Amygdala (tissue), 56 donors: ENCODE measurements at places on chromosomes 7 and 10.

DNA sequence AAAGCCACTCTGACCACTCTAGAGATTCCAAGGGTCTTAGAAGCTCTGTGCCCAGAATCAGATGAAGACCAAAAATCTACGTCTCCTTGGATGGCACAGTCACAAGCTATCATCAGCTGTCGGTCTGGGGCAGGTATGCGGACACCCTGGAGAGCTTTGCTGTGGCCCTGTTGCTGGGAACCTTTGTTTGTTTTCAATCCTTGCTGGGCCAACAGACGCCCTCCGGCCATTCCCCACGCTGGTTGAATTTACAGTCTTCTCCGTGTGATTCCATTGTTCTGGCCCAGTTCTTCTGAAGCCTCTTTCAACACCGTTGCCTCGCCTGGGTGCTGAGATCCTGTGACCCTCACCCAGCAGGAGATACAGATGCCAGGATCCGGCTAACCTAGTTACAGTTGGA is 149.4 kb upstream of the PFKP start:
- DNase-seq = no peak

DNA sequence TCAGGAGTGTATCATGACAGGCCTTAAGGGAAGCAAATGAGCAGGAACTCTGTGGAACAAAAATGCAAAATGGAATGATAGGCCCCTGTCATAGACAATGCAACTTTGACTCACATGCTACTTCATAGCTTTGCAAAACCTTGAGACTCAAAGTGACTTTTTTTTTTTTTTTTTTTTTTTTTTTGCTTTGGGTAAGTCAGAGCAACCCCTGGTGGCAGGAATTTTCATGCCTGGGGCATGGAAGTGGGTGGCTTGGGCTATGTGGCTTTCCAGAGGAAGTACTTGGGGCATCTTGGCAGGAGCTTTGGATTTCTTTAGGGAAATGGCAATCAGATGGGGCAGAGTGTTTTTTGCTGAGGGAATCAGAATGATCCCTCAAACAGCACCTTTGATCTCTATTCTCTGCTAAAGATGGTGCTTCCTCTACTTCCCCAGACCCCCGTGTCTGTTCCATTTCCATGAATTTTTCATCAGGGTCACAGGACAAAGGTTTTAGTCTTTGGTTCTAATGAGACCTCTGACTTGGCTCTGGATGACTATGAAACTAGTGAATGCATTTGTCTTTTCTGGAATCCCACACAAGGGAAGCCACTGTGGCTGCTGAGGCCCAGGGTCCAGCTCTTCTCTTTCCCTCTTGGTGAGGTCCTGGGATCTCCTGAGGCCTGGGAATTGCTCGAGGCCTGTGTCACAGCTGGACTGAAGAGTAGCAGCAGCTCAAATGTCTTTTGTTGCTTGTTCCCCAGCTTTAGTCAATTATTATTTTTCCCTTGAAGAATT is 62.8 kb downstream of the TACC2 start:
- DNase-seq = no peak

- no peak for DNase-seq
These were observed 29.2 kb downstream of the CACNA2D1 start for GRCh38 chr7:82414389-82414788.

DNA sequence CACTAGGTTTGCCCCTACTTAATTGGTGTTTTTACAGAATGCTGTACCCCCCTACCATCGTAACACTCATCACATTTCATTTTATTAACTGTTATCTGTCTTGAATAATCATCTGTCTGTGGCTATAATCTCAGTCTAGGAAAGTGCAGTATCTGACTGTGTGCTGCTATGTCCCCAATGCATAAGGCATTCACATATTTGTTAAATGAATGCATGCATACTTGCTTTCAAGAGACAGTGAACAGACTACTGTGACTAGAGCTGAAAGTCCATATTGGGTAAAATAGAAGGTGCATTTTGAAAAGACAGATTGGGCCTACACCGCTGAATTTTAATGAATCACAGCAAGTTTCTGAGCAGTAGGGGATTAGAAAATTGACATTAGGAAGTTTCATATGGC is 112.3 kb downstream of the ARHGAP12 start:
- no peak for DNase-seq

DNA sequence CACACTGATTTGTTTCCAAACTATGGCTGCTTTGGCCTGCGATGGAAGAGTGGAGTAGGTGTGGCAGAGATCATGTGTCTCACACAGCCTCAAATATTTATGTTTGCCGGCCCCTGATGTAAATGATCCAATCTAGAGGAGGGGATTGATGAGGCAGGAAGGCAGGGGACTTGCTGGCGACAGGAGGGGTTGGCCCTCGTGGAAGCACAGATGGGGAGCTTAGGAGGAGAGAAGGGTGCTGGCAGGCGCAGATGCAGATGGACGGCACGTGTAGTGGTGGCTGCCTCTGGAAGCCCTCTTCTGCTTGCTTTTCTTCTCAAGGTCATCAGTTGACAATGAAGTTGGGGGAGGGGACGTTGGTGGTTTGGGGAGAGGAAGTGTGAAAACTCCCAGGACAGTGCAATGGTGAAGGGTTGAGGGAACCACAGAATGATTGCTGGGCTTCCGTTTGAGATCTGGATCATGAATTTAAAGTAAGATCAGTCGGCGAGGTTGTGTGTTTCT is 15.4 kb downstream of the COL13A1 start:
- DNase-seq = no peak

DNA sequence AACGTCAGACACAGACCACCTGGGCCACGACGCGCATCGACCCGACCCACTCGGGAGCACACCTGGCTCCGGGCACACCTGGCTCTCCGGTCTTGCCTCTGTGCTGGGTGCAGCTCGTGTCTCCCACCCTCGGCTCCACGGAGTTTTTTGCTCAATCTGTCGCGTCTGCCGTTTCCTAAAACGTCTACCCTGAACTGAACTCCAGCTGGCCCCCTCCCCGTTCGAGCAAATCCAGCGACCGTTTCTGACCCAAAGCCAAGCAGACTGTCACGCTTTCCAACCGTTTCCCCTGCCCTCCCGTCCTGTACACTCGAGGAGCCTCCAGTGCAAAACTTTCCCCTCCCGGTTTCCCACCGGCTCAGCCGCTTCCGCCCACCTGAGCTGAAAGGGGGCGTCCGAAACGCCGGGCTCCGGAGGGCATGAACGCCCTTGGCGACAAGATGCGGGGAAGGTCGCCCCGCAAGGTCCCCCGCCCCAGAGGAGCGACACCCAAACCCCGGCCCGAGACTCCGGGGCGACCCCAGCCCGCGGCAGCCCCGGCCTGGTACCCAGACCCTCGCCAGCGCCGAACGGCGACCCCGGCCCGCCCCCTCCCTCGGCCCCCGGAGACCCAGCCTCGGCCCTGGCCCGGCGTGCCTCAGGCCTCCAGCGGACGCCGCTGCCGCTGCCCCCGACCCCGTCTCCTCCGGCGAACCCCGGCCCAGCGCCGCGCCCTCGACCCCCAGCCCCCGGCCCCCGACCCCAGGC is 557 bp downstream of the CYTH3 start:
- DNase-seq = no peak

DNA sequence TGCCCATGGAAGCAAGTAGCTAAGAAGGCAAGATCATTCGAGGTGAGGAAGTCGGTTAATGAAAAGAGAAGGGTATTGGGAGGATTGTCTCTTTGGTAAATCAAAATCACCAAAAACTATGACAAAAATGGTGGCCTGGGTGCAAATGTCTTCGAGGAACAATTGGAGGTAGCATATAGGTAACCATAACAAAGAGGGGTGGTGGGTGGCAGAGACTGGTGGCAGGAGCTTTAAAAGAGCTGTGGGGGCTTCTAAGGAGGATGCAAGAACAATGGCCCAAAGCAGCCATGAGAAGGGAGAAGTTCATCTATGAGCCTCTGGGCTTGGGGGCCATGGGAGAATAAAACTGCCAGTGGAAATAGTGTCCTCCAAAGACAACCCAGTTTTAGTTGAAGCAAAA is 172.2 kb upstream of the PDE1C start:
- DNase-seq = no peak

DNA sequence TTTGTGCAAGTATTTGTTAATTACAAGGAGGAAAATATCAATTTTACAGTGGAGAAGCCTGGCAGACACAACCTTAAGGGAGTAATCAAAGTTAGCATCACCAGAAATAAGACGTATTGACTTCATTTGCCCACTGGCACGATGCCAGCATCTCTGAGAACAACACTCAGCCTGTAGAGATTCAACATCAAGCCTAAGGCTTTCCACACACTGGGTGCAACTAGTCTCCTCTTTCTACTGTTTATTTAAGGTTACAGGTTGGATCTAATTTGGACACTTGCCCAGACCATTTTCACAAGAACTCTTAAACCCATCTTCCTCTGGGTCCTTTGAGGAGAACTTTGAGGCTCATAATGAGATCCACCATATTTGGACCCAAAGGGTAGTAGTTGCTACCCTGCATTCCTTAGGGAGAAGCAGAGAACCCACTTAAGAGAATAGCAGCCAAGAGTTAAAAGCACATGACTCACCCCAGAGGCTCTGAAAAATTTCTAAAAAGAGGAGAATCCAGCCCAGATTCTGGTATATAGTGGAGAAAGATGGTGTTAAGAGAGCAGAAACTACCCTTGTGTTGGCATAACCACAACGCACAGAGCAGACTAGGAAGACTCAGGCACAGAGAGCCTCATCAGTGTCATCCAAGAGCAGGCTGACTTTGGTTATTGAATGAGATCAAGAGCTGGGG is 97.3 kb downstream of the CCDC71L start:
- no peak for DNase-seq

- DNase-seq = no peak
These were observed 187.9 kb downstream of the SNX10 start for GRCh38 chr7:26479581-26479980.

GRCh38 chr7:150003304-150003810 is 129.6 kb downstream of the ATP6V0E2 start:
- DNase-seq = no peak

GRCh38 chr10:102235598-102235920 is 5.8 kb downstream of the PITX3 start:
- no peak for DNase-seq

DNA sequence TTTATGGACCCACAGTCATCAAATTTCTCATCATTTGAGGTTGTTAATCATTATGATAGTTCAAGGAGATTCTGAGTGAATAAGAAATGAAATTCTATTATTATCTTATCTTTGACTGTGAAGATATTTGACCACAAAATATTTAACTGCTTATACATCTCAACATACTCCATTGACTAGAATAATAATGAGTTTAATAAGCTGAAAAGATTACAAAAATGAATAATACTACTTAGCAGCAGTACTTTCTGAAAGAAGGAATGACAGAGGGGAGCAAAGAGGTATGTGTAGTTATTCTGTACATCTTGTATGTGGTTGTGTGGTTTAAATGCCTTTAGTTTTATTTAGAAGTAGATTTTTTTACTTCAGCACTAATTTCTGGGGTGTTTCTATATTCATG is 214.2 kb downstream of the PRKG1 start:
- no peak for DNase-seq

DNA sequence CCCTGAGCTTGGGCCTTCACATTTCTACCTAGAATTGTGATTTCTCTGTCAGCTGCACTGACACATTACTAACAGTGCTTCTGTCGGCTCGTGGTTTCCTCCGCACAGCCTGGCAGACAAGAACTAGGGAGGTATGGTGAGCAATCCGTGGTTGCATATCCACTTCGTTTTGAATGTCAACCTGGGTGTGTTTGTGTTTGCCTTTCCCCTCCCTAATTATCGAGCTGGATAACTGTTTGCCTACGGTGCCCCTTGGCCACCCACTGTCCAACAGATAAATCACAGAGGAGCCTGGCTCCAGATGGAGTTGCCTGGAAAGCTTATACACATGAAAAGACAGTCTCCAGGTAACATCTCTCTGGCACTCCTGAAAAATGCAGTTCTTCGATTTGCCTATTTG is 228.8 kb downstream of the TRIL start:
- DNase-seq = no peak

GRCh38 chr7:47782792-47783191 is 165.5 kb downstream of the PKD1L1 start:
- DNase-seq = no peak

- DNase-seq = no peak
These were observed 55.3 kb downstream of the TCAF1 start for GRCh38 chr7:143846692-143847091.

GRCh38 chr7:153170287-153170686 is 410.7 kb downstream of the ACTR3B start:
- no peak for DNase-seq
